ENCODE measurements at places on chromosomes 16 and 17.

- no peak for DNase-seq
Measured at GRCh38 chr16:69889295-69889964, 61.7 kb upstream of the CLEC18A start.

DNA sequence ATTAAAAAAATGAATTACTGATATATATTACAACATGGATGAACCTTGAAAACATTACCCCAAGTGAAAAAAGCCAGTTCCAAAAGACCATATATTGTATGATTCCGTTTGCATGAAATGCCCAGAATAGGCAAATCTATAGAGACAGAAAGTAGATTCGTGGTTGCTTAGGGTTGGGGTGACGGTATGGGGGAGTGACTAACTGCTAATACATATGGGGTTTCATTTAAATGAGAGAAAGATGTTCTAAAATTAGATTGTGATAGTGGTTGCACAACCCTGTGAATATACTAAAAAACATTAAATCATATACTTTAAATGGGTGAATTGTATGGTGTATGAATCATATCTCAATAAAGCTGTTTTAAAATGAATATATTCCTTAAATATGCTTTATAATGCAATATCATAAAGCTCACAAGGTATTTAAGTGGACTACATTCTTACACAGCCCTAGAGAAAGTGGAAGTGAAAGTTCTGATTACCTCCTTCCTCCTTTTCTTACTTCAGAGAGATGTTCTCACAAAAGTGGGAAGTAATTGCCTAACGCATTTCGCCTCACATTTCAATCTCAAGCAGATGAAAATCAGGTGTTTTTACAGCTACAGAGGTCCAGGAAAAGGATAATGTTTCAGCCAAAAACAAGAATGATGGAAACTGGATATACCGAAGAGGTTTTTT lies 142.7 kb upstream of the GNAO1 start:
- DNase-seq: no peak

GRCh38 chr17:61314368-61315078 lies 85.1 kb upstream of the TBX2 start:
- no peak for DNase-seq

DNA sequence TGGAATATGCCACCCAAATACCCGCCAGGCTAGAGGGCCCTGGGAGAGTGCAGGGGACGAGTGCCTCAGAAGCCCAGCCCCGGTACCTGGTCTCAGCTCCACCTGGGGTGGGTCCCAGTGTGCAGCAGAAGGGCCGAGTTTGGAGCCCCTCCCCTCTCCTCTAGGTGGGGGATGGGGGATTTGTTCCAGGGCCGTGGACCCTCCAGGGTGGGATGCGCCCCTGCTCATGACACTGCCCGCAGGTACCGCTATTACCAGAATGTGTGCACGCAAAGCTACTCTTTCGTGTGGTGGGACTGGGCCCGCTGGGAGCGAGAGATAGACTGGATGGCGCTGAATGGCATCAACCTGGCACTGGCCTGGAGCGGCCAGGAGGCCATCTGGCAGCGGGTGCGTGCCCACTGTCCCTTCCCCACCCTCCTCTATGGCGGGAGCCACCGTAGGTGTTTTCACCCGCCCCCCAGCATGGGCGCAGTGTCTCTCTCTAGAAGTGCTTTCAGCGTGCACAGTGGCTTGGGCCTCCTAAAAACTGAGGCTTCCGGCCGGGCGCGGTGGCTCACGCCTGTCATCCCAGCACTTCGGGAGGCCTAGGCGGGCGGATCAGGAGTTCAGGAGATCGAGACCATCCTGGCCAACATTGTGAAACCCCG lies 1.2 kb downstream of the NAGLU start:
- DNase-seq: no peak

- no peak for DNase-seq
Measured at GRCh38 chr16:80846680-80847079, 42.3 kb upstream of the CDYL2 start.

- no peak for DNase-seq
Measured at GRCh38 chr17:45172541-45173286, 11.0 kb downstream of the HEXIM2 start.

GRCh38 chr17:29054835-29055234 lies 11.9 kb downstream of the PIPOX start:
- DNase-seq: no peak

DNA sequence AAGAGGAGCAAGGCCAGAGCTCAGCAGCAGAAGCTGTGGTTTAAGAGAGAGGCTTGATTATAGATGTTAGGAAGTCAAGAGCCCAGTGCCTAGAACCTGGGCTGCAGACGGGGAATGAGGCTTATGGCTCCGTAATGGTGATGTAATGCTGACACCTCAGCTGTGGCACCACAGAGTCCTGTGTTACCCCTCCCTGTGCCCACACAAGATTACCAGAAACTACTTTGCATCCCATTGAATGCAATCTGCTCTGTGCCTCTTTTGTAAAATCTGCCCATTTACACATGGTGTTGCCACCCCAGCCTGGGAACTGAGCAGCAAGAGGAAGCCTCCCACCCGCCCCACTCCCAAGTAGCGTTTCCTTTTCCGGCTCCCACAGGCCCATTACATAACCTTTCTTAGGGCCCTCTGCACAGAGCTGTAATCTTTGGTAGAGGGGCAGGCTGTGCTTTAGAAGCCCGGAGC lies 57.0 kb downstream of the PITPNC1 start:
- DNase-seq: no peak

DNA sequence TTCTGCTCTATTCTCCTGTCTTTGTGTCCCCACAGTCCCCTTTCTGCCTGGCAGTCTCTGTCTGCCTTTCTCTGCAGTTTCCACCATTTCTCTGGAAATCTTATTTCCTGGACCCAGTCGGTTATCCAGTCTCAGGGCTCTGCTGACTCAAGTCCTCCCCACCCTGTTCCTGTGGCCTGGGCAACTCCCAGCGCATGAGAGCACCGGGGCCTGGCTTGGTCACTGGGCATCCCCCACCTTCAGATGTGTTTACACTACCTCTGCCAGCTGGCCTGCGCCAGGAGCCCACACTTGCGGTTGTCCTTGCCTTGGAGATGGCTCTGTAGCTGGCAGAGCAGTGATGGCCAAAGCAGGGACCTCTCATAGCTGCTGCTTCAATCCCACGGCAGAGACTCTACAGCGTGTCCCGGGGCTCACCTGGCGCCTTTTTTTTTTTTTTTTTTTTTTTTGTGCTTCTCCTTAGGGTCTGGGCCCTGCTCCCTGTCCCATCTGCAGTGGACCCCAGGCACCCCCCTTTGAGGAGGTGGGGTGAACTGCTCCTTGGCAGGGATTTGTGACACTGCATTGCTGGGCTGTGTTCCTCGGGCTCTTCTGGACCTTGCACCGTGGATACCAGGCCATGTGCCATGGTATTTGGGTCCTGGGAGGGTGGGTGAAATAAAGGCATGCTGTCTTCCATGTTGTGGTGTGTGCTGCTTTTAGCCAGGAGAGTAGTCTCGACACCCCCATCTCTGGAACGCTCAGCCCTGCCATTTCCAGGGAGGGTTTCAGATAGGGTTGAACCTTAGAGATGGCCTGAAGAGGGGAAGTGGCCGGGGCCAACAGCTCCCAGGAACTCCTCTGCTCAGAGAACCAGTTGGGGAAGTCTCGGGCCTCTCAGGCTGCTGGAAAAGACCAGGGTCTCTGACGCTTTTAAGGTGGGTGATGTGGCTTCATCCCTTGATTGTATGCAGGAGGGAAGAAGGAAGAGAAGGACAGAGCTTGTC lies 17.5 kb downstream of the GUCY2D start:
- DNase-seq: no peak

GRCh38 chr16:72969146-72969545 lies 78.8 kb downstream of the ZFHX3 start:
- no peak for DNase-seq

GRCh38 chr17:73710095-73710592 lies 65.9 kb upstream of the SDK2 start:
- no peak for DNase-seq

DNA sequence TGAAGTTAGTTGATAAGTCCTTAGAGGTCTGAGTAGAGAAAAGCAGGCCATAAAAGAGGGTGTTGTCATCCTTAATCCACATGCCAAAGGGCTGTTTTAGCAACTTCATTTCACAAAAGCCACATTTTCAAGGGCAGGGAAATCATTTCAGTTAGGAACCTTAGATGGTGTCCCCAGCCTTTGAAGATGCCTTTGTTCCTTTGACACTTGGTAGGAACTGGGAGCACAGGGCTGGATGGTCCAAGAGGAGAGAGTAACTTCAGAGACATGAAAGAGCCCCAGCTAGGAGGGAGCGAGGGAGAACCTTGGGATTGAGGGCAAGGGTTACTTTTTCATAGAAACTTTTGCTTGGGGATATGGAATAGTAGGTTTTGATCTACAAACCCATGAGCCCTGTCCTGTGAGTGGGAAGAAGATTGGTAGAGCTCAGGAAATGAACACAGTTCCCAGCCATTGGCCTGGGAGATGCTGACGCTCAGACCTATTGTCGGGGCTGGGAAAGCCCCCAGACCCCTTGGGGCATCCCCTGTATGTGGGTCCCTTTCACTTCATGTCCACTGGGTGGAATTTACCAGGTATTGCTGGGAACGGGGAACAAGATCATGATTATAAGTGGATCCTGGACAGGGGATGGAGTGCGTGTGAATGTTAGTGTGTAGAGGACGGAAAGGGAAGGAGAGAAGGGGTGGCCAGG lies 18.9 kb downstream of the MSI2 start:
- DNase-seq: no peak

DNA sequence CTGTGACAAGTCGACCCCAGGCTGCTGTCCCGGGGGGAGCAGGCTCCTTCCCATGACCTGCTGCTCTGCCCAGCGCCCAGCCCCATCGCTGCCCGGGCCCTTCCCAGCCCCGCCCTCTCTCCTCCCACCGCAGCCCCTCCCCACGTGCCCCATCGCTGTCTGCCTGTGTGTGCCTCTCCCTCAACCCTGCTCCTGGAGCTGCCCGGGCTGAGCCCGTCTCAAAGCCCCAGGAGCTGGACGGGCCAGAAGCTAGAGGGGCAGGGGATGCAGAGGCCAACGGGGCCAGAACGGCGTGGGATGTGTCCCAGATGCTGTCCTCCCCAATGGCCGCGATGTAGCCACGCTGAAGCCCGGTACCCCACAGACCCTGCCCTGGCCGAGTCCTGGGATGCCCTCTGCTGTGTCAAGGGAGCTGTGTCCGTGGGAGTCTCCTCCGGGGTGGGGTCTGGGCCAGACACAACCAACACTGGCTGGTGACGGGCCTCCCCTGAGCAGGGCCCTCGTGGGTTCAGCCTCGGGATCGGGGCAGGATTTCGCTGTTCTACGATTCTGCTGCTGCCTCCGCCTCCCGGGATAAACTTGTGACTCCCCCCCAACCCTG lies 118.2 kb upstream of the ZNF750 start:
- DNase-seq: no peak

- peak; percentile 97 for DNase-seq
Measured at GRCh38 chr16:28538733-28539596, at the start of gene NUPR1. NUPR1 (minus strand) TSS chr16:28538974; CDS start chr16:28538907, 67 bp downstream.

DNA sequence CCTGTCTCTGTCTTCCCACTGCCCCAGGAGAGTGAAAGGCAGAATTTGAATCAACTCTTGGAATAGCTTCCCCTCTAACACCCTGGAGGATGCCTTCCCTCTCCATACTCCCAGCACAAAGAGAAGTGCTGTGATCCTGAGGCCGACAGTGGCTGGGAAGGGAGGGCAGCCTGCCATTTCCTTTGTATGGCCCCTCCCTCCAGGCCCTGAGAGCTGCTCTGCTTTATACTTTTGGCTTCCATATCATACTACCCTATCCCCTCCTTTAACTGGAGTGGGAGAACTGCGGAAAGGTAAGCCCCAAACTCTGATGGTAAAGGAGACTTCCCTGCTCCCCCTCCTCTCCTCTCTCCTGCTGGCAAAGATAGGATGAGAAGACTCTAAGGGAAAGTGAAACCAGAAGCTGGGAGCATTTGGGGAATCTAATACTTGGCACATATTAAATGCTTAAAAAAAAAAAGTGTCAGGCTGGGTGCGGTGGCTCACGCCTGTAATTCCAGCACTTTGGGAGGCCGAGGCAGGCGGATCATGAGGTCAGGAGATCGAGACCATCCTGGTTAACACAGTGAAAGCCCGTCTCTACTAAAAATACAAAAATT lies 4.1 kb upstream of the MED24 start:
- DNase-seq: no peak
